Vagina (tissue), 2 donors: ENCODE measurements at places on chromosomes 12 and 14. TPM values are rescaled to one million over a fixed set of nuclear protein-coding genes. Genes with fewer than 3 reads are reported as not detected.

DNA sequence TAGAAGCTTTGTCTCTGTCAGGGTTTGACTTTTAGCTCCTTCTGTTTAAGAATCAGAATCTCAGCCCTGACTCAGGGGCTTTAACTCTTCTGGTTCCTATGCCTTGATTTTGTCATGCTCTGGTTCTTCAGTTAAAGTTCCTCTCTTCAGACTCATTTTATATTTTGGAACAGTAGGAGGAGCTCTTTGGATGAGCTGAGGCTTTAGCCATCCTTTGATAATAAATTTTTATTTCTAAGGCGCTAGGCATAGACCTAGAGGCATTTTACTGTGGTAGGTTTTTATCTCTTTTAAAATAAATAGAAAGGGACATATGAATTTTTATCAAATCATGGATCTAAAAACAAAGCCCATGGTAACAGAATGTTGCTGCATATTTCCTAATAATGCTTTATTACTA, 51.7 kb downstream of the ATP23 start:
- H3K27me3 ChIP-seq = no peaks in the 10 kb centered on the region
- H3K4me1 ChIP-seq = no peaks in the 10 kb centered on the region
- no peaks in the 10 kb centered on the region for H3K36me3 ChIP-seq
- H3K4me3 ChIP-seq = no peak overlapping the region

GRCh38 chr12:58764100-58764953, 156.0 kb downstream of the LRIG3 start:
- no peaks in the 10 kb centered on the region for H3K4me1 ChIP-seq
- no peaks in the 10 kb centered on the region for H3K36me3 ChIP-seq
- H3K4me3 ChIP-seq = no peak overlapping the region
- no peaks in the 10 kb centered on the region for H3K27me3 ChIP-seq
- no peak overlapping the region for H3K27ac ChIP-seq
- no peak for DNase-seq

The MANSC4 gene
- not detected for total RNA-seq

GRCh38 chr14:65959563-65960024, 526.6 kb upstream of the CCDC196 start:
- DNase-seq = no peak
- no peaks in the 10 kb centered on the region for H3K4me1 ChIP-seq
- no peaks in the 10 kb centered on the region for H3K36me3 ChIP-seq
- H3K4me3 ChIP-seq = no peak overlapping the region
- no peaks in the 10 kb centered on the region for H3K27me3 ChIP-seq
- H3K27ac ChIP-seq = no peak overlapping the region

DNA sequence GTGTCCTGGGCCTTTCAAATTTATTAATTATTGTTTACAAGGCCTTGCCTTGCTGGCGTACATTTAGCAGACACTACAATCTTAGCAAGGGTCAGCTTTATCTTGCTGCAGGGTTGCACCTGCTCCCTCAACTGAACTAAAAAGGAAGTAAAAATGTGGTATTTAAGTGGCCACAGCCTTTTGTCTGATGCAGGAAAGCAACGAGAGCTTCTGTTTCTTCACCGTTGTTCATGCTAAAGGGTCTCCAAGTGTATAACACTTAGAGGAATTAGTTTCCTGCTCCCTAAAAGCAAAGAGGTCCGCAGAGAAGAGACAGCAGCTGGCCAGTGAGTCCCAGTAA, 62.8 kb upstream of the EGLN3 start:
- DNase-seq = no peak
- H3K27me3 ChIP-seq = no peaks in the 10 kb centered on the region
- no peaks in the 10 kb centered on the region for H3K4me1 ChIP-seq
- no peak overlapping the region for H3K4me3 ChIP-seq
- H3K27ac ChIP-seq = no peak overlapping the region

DNA sequence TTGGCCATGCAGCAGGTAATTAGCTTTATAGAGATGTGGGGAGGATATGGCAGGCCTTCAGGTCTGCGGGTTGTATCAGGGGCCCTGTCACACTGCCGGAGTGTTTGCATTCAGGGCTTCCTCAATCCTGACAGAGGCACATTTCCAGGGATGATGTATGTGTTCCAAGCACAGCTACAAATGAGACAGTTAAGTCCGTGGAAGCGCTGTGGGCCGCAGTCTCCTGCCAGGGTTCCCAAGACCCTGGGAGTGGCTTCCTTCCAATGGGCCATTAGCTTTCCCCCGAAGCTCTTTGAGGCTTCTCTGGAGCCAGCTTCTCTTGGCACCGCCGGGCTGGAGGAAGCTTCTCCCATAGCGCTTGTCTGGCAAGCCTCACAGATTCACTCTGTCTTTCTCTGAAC, 1524.7 kb upstream of the TMEM132C start:
- no peak for DNase-seq
- H3K36me3 ChIP-seq = no peaks in the 10 kb centered on the region
- no peaks in the 10 kb centered on the region for H3K4me1 ChIP-seq
- no peak overlapping the region for H3K4me3 ChIP-seq
- H3K27ac ChIP-seq = no peak overlapping the region

DNA sequence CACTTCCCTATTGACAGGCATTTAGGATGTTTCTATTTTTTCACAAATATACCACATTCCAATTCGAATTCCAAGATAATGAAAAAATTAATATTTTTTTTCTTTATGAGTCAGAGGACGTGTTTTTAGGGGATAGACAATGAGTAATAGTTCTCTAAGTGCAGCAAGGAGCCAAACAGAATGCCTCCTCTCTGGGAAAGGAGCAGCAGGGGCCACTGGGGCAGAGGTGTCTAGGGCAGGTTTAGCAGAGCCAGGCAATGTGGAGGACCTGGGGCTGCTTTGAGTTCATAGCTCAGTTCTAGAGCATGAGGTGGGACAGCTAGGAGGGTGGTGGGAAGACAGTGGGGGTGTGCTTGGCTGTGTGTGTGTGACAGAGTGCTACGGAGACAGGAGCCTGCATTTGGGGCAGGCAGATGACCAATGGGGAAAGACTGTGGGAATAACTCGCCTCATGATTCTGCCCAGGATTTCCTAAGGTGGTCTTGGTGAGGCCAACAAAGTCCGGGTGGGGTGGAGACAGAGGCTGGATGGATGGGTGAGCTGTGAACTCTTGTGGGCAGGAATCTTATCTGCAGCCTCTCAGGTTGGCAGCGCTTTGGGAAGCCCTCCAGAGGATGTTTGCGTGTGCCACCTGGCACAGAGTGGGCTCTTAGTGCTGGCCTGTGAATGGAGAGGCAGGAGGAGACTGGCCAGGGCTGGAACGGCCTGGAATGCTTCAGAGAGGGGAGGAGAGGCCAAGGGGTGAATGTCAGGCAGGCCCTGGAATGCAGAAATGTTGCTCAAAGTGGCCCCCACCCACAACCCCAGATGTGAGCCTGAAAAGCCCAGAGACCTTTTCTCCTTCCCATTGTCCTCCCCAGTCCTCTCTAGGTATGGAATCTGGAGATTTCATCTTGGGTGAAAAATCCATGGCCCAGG, 2.4 kb upstream of the KRT7 start:
- no peaks in the 10 kb centered on the region for H3K27me3 ChIP-seq
- no peak overlapping the region for H3K4me3 ChIP-seq
- no peak for DNase-seq
- H3K27ac ChIP-seq = no peak overlapping the region

GRCh38 chr12:124779161-124780141, 84.2 kb downstream of the SCARB1 start:
- H3K4me3 ChIP-seq = no peak overlapping the region
- H3K27me3 ChIP-seq = no peaks in the 10 kb centered on the region
- H3K4me1 ChIP-seq = peaks cover 11% of the 10 kb centered on the region
- H3K27ac ChIP-seq = no peak overlapping the region
- no peak for DNase-seq

DNA sequence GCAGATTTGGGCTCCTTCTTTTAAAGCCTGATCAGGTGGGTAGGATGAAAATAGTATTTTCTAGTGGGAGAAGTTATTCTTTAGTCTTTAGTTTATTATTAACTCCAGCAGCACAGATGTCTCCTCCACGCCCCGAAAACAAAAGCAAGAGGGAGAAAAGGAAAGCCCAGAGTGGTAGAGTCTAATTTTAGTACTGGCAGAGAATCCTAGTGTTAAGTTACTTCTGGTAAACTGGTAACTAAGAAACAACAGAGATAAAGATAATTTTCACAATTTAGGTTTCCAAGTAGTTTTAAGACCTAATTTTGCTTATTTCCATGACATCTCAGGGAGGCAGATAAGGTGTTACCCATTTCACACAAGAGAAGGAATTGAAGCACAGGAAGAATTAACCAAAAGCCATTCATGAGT, 16.3 kb downstream of the ATP5MC2 start:
- peak overlapping the region; percentile 52 for H3K27ac ChIP-seq
- H3K4me1 ChIP-seq = peaks cover 28% of the 10 kb centered on the region
- DNase-seq = no peak
- H3K4me3 ChIP-seq = no peak overlapping the region
- H3K36me3 ChIP-seq = no peaks in the 10 kb centered on the region

DNA sequence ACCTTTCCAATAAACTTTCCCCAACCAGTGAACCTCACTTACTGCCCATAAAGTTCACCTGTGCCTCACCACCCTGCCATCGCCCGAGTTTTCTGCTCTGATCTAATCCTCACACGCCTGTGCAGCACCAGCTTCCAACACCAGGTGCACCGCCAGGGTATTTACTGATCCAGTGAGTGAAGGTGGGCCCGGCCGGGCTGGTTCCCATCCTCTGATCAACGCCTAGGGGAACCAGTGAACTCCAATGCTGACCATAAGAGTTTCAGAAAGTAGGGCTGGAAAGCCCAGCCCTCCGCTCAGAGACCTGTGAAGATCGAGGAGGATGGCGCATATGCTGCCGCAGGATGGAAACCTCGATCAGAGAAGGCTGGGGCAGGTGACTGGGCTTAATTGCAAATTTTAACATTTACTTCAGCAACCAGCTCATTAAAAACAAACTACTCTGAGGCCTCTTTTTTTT, 685 bp upstream of the MYL6B start:
- peaks cover 33% of the 10 kb centered on the region for H3K4me1 ChIP-seq
- H3K27me3 ChIP-seq = no peaks in the 10 kb centered on the region
- no peaks in the 10 kb centered on the region for H3K36me3 ChIP-seq
- peak overlapping the region; percentile 57 for H3K4me3 ChIP-seq
- peak overlapping the region; percentile 89 for H3K27ac ChIP-seq

- no peaks in the 10 kb centered on the region for H3K27me3 ChIP-seq
- peaks cover 6% of the 10 kb centered on the region for H3K4me1 ChIP-seq
- DNase-seq = no peak
- no peaks in the 10 kb centered on the region for H3K36me3 ChIP-seq
Observed at GRCh38 chr14:69247676-69248440, 12.1 kb upstream of the GALNT16 start.

DNA sequence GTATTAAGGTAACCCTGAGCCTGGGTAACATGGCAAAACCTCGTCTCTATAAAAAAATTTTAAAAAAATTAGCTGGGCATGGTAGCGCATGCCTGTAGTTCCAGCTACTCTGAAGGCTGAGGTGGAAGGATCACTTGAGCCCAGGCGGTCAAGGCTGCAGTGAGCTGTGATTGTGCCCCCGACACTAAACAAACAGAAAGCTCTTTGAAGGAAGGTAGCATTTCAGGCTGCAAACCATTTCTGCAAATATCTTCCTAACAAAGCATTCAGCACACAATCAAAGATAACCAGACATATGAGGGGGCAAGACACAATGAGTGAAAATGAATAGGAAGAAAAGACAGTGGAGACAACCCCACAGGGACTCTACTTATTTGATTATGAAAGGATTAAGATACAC, 118.7 kb downstream of the PRIMA1 start:
- no peaks in the 10 kb centered on the region for H3K36me3 ChIP-seq
- H3K27me3 ChIP-seq = no peaks in the 10 kb centered on the region

GRCh38 chr12:89210277-89210676, 142.0 kb downstream of the DUSP6 start:
- peaks cover 9% of the 10 kb centered on the region for H3K4me1 ChIP-seq
- no peak overlapping the region for H3K27ac ChIP-seq
- no peak overlapping the region for H3K4me3 ChIP-seq
- H3K27me3 ChIP-seq = no peaks in the 10 kb centered on the region
- no peak for DNase-seq

- no peaks in the 10 kb centered on the region for H3K27me3 ChIP-seq
- H3K27ac ChIP-seq = no peak overlapping the region
- no peak for DNase-seq
Observed at GRCh38 chr12:50419112-50419909, 18.6 kb downstream of the LARP4 start.

The SYCP3 gene
- not detected for total RNA-seq

The IAPP gene
- not detected for total RNA-seq

The MAP1LC3B2 gene
- not detected for total RNA-seq

DNA sequence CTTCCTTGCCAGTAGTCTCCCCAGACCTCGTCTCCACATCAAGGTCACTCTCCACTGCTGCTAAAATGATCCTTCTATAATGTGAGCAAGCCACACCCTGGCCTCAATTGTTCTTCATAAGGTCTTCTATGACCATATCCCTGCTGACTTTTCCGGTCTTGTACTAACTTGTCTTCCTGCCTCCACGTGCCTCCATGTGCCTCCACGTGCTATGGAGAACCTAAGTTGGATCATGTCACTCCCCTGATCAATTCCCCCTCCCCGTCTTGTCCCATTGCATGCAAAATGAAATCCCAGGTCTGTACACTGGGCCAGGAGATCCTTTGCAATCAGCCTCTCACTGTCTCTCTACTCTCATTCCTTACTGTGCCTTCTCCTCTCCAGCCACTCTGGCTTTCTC, 110.6 kb downstream of the TTC8 start:
- no peaks in the 10 kb centered on the region for H3K36me3 ChIP-seq
- no peaks in the 10 kb centered on the region for H3K4me1 ChIP-seq
- DNase-seq = no peak
- H3K27ac ChIP-seq = no peak overlapping the region
- no peaks in the 10 kb centered on the region for H3K27me3 ChIP-seq

The ALDH1L2 gene
- 5.4 TPM for total RNA-seq

GRCh38 chr14:55681096-55681495, 101.1 kb downstream of the KTN1 start:
- H3K4me3 ChIP-seq = no peak overlapping the region
- H3K4me1 ChIP-seq = no peaks in the 10 kb centered on the region
- H3K27me3 ChIP-seq = no peaks in the 10 kb centered on the region

DNA sequence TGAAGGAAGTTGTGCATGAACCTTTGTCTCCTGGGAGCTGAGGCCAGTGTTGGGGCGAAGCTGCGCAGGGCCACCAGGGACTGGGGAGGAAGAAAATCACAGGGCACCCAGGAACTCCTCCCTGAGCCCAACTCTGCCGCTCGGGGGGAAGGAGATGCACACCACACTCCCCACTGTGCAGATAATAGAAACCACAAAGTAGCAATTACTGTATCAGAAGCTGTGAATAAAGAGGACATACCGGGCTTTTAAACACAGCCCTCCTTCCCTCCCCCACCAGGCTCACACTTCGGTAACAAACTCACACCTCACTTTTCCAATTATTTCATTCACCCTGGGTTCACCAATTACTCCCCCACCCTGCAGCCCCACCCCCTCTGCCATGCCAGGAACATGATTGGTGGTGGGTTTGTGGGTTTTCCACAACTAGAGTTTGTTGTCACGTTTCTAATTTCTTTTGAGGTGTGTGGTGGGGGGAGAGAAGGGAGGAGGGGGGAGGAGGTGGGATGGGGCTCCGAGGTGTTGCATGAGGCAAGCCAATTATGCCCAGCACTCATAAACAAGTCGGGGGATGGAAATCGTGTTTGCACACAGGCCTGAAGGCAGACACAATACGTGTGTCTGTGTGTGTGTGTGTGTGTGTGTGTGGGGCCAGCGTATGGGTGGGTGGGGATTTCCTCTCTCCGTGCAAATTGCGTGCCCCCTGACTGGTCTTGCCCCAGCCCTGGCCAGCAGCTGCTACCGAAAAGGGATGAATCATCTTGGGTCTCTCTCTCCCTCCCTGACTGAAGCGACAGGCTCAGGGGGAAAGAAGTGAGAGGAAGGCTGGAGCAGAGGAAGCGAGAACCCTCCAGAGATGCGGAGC, 103.3 kb downstream of the RBM19 start:
- no peaks in the 10 kb centered on the region for H3K27me3 ChIP-seq
- H3K4me3 ChIP-seq = no peak overlapping the region
- peaks cover 13% of the 10 kb centered on the region for H3K4me1 ChIP-seq
- no peak overlapping the region for H3K27ac ChIP-seq
- no peak for DNase-seq

The PDZRN4 gene
- 24.8 TPM for total RNA-seq
